Heart left ventricle (tissue), 16 donors: ENCODE measurements at places on chromosomes 7 and 10. TPM values are rescaled to one million over a fixed set of nuclear protein-coding genes. Genes with fewer than 3 reads are reported as not detected.

DNA sequence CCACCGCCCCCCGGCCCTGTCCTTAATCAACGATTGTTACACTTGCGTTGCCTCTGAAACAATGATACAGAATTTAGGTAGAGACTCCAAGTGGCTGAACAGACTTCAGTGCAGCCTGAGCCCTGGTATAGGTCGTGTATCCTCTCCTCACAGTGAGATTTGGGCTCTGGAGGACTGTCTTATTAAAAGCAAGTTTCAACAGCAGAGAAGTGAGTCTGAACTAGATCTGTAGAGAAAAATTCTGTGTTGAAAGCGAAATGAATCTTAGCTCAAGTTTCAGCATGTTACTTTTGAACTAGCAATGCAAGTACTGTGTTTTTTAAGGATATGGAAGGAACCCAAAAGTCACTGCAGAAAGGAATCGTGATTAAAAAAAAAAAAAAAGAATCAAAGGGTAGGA, 103.1 kb downstream of the HOXA1 start:
- DNase-seq: no peak

- DNase-seq: no peak
Measured at GRCh38 chr7:34453150-34453549, 204.9 kb upstream of the NPSR1 start.

UCMA gene
- not detected for polyA plus RNA-seq

ASB10 gene
- polyA plus RNA-seq: 37.1 TPM

GRCh38 chr10:53023411-53023810, 250.8 kb upstream of the MBL2 start:
- DNase-seq: no peak

SPDYE11 gene
- not detected for polyA plus RNA-seq

- DNase-seq: peak; percentile 25
Measured at GRCh38 chr7:106126170-106126938, 14.2 kb upstream of the SYPL1 start.

DNA sequence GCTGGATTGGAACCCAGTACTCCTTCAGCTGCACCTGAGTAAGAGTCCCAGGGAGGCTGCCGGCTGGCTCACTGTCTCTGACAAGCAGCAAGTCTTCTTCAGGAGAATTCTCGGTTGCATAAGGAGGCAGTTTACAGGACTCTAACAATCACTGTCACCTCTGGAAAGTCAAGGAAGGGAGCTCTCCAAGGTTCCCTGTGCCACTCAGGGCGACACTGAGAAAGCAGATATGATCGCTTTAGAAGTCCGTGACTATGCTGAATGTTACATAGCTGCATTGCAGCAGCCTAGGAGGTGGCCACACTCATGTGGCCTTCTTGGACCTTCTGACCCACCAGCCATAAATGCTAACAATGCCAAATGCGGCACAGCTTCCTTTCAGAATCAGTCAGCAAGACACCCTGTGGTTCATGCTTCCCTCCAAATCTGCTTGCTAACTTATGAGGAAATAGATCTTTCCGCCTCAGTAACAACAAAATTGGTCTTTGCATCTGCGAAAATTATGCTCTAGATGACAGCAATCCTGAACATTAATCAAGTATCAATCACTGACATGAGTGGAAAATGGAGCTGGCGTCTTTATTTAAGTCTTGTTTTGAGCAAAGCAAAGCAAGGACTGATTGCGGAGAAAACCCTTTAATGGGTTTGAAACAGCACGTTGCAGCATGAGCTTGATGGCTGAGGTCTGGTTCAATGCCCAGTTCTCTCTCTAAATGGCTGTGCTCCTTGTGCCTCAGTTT, 132.9 kb downstream of the ATXN7L1 start:
- no peak for DNase-seq

DNA sequence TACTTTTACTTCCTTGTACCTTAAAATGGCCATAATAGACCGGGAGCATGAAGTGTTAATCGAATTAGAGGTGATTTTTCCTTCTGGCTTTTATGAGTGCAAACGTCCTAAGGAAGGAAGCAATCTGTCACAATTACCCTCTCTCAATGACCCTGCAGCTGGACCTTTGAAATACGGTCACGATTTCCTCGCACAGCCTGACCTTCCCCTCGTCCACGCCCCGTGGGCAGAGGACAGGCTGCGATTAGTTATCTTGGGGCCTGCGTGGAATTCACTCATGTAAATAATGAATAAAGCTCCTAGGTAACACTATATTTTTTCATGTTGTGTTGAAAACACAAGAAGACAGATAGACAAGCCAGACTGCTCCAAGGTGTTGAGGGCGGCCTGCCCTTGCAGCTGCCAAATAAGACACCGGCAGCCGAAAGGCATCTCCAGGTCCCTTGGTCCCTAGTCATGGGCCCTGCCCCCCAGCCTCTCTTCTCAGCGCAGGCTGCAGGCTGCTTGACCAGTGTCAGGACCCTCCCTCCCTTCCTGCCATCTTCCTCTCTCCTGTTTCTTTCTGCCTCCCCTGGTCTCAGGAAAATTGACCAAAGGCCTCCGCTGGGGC, 199.9 kb downstream of the TCERG1L start:
- DNase-seq: no peak

GALNT17 gene
- 73.6 TPM for polyA plus RNA-seq

ADAMTS14 gene
- 0.11 TPM for polyA plus RNA-seq

EVX1 gene
- polyA plus RNA-seq: not detected

DNA sequence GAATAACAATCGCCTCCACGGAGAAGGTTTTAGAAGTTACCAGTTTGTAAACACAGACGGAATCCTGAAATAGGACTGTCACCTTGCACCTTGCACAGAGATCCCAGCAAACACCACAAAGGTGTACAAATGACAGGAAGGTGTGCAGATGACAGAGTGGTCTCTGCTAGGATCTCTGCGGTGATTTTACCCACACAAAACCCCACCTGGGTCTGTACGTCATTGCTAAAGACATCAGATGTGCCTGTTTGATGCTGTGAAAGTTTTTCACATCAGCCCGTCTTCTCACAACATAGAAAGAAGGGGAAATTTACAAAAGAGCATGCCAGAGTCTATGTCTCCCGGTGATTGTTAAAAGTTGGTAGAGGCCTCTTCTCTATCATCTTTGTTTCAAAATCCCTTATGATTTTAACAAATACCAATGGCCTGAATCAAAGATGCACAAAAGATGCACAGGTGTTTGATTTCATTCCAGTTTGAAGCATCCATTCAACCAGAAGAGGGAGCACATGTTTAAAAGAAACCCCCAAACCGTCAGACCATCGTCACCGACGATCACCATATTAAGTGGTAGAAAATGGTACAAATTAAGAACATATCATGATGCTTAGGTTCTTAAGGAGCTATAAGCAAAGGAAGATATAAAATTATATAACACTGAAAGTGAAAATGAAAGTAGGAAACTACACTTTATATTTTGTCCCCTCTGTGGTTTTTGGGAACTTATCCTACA, 576.5 kb downstream of the PTPRN2 start:
- DNase-seq: no peak
